ENCODE measurements at places on chromosomes 1 and 21. TPM values are rescaled to one million over a fixed set of nuclear protein-coding genes. Genes with fewer than 3 reads are reported as not detected.

SUSD4 gene
- 0.29 TPM for polyA plus RNA-seq

DNA sequence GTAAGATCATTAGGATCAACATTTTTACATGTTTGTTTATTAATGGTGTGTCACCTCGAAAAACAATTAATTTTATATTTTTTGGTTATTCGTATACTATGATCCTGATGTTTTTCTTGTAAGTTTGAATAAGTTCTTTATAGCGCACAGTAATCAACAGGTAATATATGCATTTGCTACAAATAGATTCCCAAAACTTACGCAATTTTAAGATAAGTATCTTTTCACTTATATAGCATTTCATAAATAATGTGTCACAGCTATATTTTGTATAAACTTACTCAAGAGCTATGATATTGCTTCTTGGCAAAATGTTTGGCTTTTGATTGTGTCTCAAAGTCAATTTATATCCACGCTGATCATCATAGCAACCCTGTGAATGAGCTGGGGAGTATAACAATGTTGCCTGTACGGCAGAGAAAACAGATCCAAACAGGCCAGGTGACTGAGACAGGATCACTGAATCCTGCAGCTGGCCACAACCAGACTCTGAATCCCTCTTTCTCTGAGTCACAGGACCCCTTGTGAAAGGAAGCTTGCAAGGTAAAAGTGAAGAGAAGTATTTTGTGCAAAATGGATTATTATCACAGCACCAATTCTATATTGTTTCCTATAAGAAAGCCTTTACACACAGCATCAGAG lies 48.6 kb downstream of the GNG12 start:
- no peak for DNase-seq

FCRL6 gene
- polyA plus RNA-seq = not detected

LCK gene
- polyA plus RNA-seq = not detected

MXRA8 gene
- 275 TPM for polyA plus RNA-seq
